Stimulated activated CD8-positive, alpha-beta memory T cell treated with anti-CD3 and anti-CD28 coated beads, Interleukin-7, amount 100 ng/mL, for 24 hours (primary cell): ENCODE measurements at places on chromosomes 5 and 9.

- DNase-seq: no peak
Observed at GRCh38 chr9:89969156-89969675, 364.4 kb downstream of the GADD45G start.

DNA sequence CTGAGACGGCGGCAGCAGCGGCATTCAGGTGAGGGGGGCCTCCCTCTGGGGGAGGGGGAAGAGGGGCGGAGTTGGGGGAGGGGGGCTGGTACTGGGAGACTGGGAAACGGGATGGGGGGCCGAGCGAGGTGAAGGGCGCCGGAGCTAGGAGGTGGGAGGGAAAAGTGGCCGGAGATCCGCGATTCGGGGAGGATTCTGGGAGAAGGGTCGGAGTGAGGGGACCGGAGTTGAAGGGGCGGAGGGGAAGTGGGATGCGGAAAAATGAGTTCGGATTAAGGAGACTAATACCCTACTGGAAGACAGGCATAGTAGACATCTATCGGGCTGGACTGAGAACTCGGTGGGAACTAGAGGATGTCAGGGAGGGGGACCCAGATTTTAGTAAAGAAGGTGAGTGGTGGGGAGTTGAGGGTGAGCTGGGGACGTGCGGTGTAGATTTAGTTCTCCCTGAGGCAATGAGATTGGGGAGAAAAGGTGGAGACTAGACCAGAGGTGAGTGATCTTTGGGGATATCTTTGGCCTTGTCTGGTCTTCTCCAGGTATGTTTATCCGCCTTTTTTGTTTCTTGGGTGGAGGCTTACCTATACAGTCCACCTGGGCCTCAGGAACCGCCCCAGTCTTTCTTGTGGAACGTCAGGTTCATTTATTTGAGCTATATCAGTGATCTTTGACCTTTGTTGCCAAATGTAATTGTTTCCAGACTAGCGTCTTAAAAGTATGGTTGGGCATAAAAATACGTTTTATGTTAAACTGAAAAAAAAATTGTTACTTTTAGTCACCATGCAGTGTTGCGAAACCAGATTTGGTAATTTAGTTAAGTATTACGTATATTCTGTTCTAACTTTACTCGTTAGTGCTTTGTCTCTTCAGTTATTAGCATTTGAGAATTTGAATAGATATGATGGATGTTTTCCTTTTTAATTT is 632 bp downstream of the UBAP1 start:
- no peak for DNase-seq

DNA sequence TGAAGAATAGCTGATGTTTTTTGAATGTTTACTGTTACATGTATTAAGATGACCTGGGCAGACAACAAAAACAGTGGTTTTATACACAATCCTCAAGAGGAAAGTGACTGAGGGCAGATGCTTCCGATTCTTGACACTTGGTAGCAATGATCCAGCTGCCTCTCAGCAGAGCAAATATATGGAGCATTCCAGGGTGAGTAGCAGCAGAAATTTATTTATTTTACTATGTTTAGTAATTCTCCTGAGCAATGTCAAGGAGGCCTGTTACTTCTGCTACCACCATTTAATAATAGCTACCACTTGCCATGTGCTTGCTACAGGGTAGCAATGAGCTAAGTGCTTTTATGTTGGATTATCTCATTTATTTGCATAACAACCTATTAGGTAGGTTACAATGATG is 69.1 kb upstream of the NR3C1 start:
- DNase-seq: no peak

- no peak for DNase-seq
Observed at GRCh38 chr5:61321669-61322068, 10.4 kb upstream of the ZSWIM6 start.

- no peak for DNase-seq
Observed at GRCh38 chr5:129041196-129041881, 53.2 kb upstream of the ISOC1 start.

GRCh38 chr5:109455598-109456096 is 45.9 kb upstream of the PJA2 start:
- DNase-seq: no peak

DNA sequence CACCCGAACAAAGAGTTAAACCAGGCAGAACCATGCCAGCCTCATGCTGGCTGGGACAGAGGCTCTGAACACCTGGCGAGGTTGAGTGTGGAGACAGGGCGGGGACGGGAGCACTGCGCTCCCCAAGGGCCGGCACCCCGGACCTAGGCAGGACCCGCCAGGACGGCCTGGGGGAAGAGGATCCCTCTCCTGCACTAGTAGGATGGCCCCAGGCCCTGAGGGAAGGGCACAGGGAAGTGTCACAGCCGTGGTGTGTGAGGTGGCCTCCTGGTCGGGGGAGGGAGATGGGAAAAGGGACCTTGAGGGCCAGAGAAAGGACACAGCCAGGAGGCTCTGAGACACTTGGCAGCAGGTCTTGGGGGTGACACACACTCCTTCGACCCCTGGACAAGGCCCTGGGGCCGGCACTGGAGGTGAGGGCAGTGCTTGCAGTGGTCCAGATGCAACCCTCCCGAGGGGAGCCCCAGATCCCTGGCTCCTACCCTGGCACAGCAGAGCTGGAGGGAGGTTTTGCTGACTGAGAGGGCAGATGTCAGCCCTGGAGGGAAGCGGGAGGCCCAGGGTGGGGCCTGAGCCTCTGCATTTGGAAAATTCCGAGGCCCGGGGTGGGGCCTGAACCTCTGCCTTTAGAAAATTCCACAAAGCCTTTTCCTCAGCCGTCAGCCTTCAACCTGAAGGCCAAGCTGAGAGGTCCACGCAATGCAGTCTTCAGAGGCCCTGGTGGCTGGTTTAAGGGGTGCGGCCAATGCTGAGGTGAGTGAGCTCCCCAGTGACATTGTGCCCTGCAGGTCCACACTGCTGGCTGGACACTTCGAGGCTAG is 24.8 kb upstream of the TERT start:
- DNase-seq: no peak

DNA sequence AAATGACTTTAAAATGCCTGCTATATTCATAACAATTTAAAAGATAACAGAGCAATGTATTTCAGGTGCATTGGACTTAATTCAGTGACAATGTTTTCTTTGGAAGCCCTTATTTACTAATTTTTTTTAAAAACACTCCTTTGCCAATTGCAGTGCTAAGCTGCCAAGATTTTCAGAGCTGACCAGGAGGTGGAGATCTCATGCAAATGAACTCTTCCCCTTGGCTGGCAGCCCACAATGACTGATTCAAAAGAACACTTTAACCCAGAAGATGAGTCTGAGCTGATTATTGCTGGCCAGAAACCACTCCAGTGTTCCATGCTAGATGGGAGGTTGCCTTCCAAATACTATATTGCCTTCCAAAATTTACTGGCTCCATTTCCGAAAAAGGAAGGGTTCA is 128.3 kb upstream of the CCNH start:
- DNase-seq: no peak

DNA sequence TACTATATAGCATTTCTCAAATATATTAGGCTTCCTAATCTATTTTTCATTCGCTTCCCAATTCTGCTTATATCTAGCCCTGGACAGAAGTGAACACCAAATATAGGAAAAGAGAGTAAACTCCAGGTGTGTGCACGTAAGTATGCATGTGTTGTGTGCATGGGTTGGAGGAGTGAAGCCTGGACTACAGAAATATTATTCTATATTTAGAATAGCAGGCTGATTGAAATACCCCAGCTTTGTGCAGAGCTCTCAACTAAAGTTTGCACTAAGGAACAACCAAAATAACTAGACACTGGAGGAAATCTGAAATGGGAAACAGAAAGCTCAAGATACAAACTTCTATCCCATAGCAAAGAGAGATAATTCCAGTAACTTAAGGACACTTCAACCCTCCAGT is 198.8 kb downstream of the MARCHF11 start:
- DNase-seq: no peak

GRCh38 chr5:111509119-111509518 is 3.2 kb downstream of the STARD4 start:
- DNase-seq: no peak

GRCh38 chr5:142360051-142360498 is 35.3 kb upstream of the SPRY4 start:
- DNase-seq: no peak
